ENCODE measurements at places on chromosomes 4 and X.
A peak's percentile ranks its signal among the peaks of the same experiment; 100 is the strongest.

- DNase-seq: no peak
Observed at GRCh38 chr4:2937986-2938385, 25.2 kb downstream of the NOP14 start.

GRCh38 chr4:117814277-117815246, 219.7 kb upstream of the NDST3 start:
- no peak for DNase-seq

DNA sequence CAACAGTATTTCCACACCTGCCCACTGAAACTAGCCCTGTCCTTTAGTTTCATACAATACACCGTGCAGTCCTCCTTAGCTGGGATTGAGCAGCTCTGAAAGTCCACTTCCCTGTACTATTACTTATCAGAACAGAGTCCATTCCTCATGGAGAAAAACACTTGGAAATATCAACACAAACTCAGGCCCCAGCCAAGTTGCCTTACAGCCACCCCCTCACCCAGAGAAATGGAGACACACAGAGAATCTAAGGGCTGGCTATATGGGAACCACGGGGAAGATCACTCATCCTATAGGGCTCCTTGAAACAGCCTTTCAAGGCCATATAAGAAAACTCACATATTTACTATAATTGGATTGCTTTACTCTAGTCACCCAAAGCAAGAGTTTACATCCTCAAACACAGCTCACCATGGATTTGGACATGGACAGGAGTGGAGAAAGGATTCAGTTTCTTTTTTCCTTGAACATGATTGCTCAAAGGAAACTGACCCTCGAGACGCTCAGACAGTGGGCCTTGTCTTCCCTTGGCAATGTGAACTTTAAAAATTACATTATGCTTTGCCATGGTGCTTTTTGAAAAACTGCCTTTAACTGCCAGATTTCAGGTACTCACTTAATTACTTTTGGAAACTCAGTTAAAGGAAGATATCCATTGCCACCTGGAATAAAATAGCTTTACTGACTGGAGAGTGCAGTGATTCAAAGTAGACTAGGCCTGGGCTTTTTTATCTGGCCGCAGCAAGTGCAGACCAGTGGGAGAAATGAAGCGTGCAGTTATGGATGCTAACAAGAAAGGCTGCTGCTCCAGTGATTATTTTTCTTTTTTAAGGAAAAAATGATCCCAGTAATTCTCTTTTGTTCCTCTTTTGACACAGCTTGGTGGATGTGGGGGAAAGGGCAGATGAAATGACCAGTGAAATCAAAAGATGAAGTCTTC, 1.6 kb downstream of the SCARB2 start:
- DNase-seq: no peak

GRCh38 chr4:7101692-7102515, 34.0 kb upstream of the GRPEL1 start:
- DNase-seq: peak; percentile 77

- no peak for DNase-seq
Observed at GRCh38 chr4:78414116-78414515, 137.5 kb upstream of the ANXA3 start.

GRCh38 chr4:78622253-78622979, 70.8 kb downstream of the ANXA3 start:
- DNase-seq: no peak

GRCh38 chr4:142961866-142962265, 115.8 kb upstream of the INPP4B start:
- no peak for DNase-seq

DNA sequence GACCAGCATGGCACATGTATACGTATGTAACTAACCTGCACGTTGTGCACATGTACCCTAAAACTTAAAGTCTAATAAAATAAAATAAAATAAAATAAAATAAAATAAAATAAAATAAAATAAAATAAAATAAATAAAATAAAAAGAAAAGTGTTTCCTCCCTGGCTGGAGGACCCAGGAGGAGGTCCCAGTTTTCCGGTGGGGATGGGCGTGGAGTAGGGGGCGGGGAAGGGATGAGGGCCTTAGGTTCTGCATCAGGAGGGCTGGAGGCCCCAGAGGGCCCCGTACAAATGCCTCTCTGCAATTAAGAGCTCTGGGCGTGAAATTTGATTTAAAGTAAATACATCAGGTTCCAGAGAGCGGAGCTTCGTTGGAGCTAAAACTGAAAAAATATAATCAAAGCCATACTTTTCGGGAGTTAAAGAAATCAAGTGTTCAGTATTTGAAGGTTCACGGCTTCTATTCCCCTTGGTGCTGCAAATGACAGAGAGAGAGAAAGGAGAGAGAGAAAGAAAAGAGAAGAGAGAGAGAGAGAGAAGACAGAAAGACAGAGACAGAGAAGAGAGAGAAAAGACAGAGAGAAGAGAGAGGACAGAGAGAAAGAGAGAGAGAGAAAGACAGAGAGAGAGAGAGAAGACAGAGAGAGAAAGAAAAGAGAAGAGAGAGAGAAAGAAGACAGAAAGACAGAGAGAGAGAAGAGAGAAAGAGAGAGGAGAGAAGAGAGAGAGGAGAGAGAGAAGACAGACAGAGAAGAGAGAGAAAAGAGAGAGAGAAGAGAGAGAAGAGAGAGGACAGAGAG, 8.7 kb upstream of the SHOX start:
- DNase-seq: no peak

DNA sequence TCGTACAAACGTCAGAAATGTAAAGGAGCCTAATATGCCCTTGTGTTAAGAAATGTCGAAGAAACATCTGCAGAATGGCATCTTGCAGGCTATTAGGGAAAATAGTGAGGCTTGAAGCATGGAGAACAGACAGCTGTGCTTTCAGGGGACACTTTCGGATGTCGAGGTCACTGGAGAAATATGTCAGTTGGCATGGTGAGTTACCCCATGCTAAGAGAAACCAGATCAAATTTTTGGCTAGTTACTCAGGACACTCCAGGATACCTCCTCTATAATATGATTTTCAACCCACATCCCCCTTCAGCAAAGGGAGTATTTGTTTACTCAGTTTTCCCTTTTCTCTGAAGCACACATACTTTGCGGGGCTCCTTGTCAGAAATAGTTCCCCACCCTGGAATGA, 171.4 kb downstream of the GPC3 start:
- DNase-seq: no peak

GRCh38 chrX:125205133-125205917, 114.3 kb upstream of the TEX13C start:
- no peak for DNase-seq

DNA sequence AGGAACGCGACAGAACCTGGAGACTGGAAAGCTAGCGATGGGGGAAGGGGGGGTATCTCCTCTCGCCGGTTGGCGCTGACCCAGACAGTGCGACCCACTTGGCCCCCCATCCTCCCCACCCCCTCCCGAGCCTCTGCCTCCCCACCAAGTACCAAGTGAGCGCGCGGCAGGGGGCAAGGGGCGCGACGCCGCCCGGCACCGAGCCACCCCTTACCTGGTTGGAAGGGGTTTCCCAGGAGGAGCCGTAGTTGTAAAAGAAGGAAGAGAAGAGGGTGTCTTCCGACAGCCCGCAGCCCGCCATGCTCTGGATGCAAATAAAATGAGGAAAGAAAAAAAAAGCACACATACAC, 112.2 kb downstream of the DHX15 start:
- no peak for DNase-seq

GRCh38 chr4:153634738-153635353, 49.2 kb upstream of the TLR2 start:
- no peak for DNase-seq
